ENCODE measurements at places on chromosomes 16 and 17.

DNA sequence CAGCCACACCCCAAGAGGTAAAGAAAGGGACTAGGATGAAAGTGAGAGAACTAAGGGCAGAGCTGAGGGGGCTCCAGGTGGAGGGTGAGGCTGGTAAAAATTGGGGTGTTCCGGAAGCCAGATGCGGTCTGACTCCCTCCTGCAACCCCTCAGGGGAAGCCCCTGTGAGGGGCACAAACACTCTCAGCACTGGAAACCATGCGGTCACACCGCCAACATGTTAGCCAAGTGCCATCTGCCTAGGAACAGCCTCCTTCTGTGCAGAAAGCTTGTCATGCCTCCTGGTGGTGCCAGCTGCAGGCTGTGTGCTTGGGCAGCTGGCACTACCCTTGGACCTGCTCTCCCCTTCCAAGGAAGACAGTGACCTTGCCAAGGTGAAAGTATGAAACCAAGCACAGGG, 83.5 kb upstream of the RPL38 start:
- DNase-seq: no peak

DNA sequence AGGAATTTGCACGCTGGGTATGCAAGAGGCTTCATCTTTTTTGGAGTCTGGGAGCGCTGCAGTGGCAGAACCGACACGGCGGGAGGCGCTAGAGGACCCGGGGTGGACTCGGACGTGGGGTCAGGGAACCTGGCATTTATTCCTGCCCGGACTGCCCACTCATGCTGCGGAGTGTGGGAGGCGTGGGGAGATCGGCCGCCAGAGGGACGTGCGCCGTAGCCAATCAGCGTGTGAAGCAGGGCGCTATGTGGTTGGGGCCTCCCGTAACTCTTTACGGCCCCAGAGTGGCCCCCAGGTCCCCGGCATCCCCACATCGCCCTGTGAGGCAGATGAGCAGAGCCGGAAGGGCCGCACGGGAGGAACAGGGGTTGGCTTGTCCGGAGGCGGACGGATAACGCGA, 11.2 kb downstream of the FLYWCH2 start:
- no peak for DNase-seq

DNA sequence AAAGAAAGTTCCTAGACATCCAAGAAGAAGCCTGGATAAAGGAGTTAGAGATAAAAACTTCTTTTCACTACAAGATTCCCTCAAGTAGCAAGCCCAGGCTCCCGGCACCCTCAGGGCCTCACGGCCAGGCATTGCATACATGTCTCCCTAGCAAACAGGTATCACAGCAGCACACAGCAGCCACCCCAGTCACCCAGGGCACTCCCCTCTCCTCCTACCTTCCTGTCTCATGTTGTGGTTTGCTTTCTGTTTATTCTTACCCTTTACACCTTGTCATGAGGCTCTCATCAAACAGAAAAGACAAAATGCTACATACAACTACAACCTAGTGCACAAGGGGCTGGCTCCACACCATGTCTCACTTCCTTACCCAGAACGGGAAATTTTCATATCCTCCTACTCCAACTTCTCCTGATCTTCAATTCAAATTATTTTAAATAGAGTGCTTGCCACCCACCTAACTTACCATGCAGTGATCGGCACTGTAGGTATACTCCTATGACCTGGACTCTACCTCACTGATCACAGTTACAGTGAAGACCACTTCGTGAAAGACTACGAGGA, 42.7 kb downstream of the XPO6 start:
- peak; percentile 40 for DNase-seq

- no peak for DNase-seq
These were observed 31.2 kb upstream of the ENPP7 start for GRCh38 chr17:79699386-79700036.

DNA sequence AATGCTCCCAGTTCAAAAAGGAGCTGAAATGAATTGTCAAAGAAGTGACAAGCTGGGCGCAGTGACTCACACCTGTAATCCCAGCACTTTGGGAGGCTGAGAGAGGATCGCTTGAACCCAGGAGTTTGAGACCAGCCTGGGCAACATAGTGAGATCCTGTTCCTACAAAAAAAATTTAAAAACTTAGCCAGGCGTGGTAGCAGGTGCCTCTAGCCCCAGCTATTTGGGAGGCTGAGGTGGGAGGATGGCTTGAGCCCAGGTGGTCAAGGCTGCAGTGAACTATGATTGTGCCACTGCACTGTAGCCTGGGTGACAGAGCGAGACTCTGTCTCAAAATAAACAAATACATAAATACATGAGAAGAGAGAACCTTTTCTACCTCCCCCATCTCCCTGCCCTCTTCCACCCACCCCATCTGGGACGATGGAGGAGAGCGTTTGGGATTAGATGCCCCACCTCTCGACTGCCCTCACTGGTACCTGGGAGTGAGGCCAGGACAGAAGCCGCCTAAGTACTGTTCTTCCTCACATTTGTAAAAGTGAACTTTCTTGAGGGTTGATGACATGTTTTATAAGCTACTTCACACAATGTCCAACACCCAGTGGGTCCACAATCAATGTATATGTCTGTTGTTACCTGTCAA, 2.4 kb downstream of the IL4R start:
- DNase-seq: no peak

DNA sequence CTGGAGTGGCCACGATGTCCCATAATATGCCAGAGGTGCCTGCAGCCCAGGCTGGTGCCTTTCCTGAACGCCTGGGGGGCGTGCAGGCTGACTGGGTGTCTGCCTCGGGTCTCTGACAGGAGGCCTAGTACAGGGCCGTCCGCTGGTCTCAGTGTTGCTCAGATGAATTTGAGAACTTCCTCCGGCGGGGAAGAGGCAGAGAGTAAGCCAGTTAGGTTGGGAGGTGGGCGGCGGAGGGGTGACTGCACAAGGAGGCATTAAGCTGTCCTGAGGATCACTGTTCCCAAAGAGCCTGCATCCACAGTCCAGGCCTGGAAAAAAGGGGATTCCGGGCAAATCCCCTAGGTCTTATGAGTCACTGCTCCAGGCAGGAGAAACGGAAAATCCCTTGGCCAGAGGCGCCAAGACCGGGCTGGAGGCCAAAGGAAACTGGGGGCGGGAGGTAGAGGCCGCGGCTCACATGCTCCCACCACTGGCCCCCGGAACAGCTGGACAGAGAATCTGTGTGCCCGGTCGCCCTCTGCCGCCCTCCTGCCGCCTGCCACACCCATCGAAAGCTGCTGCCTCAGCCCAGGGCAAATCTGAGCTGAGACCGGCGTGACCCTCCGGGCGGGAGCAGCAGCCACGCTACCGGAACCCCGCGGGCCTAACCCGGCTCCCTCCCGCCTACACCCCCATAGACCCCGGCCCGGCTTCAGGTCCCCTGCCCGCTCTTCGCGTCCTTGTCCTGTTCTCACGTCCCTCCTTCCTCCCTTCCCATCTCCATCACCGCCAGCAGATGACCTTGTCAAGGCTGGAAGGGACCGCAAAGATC, 1.2 kb downstream of the TRIM47 start:
- no peak for DNase-seq

- no peak for DNase-seq
These were observed 22.4 kb upstream of the SCNN1B start for GRCh38 chr16:23279721-23280153.

GRCh38 chr16:49502136-49502881, 128.7 kb downstream of the C16orf78 start:
- no peak for DNase-seq

- DNase-seq: no peak
These were observed 128.0 kb upstream of the SDK2 start for GRCh38 chr17:73772107-73772705.

- DNase-seq: no peak
These were observed 692 bp downstream of the PRR15L start for GRCh38 chr17:47956791-47957590.

GRCh38 chr17:3956983-3957382, 7.3 kb downstream of the ATP2A3 start:
- DNase-seq: no peak

- DNase-seq: no peak
These were observed 1231.8 kb downstream of the CDH11 start for GRCh38 chr16:63890081-63890480.

DNA sequence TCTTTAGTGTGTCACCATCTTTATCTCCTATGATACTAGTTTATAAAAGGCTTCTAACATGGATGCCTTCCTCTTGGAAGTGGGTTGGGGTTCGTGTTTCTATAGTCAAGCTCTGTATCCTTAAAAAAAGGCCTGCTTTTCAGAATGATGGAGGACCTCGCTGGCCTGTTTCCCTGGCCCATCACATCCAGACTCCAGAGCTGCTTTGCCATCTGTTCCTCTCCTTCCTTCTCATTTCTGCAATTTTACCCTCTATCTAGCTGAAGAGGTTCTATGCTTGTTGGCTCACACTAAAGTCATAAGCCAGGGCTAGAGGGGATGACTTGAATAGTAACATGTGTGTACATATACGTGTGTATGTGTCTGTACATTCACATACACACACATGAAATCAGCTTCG, 450.8 kb upstream of the HSBP1 start:
- no peak for DNase-seq

DNA sequence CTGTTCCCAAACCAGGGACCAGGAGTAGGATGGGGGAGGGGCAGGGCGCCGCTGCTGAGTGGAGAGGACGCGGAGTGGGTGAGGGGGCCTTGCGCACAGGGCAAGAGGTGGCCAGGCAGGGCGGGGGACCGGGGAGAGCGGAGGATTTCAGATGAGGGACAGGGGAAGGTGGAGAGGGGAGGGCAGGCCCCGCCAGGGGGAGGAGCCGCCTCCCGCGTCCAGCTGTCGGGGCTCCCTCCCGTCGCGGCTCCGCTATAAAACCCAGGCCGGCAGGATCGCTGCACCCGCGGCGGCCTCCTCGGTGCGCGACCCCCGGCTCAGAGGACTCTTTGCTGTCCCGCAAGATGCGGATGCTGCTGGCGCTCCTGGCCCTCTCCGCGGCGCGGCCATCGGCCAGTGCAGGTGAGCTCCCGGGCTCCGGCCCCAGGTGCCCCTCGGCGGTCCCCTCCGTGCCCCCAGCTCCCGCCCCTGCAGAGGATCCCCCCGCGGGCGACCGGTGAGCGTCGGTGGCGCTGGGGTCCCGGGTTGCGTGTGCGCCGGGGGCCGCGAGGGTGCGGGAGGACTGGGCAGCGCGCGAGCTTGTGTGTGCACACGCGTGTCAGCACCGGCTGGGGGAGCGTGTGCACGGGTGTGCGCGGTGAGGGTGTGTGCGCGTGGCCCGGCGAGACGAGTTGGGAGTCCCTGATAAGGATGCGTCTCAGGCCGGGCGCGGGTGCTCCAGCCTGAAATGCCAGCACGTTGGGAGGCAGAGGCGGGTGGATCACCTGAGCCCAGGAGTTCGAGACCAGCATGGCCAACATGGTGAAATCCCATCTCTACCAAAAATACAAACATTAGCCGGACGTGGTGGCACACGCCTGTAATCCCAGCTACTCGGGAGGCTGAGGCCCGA, at the start of gene CA4:
TSS of gene CA4 (plus strand) at position 283 of the 892 bp plus-strand sequence. CDS start at position 345, 62 bp downstream.
- DNase-seq: no peak

DNA sequence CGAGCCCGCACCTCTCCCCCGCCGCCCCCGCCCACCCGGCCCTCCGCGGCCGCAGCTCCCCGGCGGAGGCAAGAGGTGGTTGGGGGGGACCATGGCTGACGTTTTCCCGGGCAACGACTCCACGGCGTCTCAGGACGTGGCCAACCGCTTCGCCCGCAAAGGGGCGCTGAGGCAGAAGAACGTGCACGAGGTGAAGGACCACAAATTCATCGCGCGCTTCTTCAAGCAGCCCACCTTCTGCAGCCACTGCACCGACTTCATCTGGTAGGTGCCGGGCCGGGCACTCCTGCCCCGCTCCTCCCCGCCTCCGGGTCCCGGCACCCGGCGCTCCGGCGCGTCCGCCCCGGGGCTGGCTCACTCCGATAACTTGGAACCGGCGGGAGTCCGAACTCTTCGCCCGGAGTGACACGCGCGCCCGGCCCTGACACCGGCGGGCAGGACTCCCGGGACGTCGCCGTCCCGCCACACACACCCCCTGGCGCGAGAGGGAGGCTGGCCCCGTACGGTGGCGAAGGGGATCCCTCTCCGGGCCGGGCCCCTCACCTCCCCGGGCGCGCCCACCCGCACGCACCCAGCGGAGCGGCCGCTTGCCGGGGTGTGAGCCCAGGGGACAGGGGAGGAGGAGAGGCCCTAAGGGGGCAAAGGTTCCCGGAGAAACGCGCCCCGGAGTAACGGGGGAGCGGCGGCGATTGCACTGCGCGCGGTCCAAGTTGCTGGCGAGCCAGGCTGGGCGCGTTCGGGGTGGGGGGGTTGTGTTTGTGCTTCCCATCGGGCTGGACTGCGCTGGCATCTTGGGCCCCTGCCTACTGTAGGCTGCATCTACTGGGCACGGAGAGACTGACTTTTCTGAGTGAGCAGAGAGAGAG, 581 bp downstream of the PRKCA start:
- DNase-seq: peak; percentile 18

DNA sequence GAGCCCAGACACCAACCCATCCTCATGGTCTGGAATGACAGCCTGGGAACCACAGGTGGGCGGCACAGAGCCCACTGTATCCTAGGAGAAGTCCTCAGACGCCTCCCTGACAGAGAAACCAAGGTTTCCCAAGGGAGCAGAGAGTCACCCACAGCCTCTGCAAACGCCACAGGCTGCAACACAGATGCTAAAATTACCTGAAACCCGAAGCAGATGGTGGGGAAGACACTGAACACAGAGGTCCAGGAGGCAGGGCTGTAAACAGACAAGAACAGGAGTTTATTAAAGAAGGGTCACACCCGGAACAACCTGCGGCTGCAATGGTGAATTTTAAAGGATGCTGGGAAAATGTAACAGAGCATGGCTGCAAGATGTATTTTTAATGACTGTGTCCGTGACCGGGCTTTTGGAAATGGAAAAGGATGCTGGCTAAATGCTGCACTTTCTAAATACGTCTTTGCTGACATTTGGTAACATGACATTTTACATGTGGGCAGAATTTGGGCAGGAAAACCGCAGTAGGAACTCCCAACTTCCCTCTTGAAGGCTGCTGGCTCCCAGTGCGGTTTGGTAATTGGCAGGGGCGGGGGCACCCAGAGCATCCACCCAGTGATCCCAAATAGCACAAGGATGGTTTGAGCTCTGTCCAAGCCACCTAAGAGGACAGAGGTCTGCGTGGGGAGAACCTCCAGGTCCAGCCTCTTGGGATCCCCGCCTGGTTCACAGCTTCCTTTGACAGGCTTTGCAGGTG, 13.1 kb downstream of the SLC38A8 start:
- no peak for DNase-seq

DNA sequence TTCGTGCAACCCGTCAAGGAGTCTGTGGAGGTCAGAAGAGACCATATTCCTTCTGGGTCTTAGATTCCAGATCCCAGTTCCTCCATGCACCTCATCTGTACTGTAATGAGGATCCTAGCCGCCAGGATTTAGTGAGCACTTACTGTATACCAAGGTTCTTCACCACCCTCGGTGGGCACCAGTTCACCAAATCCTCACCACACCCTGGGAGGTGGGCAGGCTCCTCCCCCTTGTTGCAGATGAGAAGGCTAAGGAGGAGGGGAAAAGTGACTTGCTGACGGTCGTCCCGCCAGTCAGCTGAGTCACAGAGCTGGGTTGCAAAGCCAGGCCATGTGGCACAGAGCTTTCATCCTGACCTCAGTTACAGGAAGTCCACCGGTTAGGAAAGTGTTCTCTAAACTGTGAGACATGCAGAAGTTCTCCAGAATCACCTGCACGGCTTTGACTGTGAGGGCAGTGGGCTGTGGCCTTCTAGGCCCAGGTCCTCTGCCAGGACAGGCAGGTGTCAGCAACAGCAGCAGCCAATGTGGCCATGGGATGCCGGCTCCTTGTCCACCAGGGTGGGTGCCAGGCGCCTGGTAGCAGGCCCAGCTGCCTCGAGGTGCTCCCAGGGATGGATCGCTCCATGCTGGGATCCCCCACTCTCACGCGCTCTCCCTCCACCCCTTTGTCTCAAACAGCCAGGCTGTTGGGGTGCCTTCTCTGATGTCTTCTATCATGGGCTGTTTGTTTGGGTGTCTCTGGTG, 240.3 kb upstream of the GSE1 start:
- no peak for DNase-seq

Data from activated CD4-positive, alpha-beta T cell treated with anti-CD3 and anti-CD28 coated beads, Interleukin-2, amount 50 U/mL, for 4 hours (primary cell).